Stimulated activated CD4-positive, alpha-beta T cell treated with anti-CD3 and anti-CD28 coated beads, Interleukin-1b, Interleukin-23, amount 100 ng/mL, for 1 hour (primary cell): ENCODE measurements at places on chromosomes 3 and 15.

- DNase-seq: no peak
Observed at GRCh38 chr15:73867956-73868355, 5.4 kb upstream of the TBC1D21 start.

DNA sequence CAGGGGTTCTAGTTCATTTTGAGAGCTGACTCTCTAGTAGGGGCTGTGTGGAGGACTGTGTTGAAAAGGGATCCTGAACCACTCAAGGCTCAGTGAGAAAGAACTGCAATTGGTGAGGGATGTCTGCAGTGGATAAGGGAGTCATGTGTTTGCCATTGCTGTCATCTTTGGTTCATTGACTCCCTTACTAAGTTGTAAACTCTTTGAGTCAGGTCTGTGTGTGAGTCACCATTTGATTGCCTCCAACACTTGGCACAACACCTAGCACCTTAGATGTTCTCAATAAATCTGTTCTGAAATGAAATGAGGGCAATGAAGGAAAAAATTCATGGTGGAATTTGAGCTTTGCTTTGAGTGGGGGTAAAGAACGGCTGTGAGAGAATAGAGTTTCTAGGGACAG lies 51.7 kb downstream of the PLS1 start:
- no peak for DNase-seq

DNA sequence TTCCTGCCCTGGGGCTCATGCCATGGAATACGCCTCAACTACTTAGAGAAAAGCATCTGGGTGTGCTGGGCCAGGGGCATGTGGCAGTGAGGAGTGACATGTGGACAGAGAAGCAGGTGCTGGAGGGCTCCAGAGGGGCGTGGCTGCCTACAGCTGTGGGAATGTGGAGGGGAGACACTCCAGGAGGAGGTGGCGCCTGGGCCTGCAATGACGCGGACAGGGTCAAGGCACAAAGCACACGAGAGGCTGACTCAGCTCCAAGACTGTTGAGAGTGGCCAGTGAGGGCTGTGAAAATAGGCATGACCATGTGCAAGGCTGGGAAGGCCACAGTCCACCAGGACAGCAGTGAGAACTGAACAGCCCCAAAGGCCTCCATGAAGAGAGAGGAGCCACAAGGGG lies 48.5 kb downstream of the PTH1R start:
- DNase-seq: no peak

GRCh38 chr3:105965384-105965783 lies 96.6 kb upstream of the CBLB start:
- DNase-seq: no peak

GRCh38 chr15:91278951-91279350 lies 178.9 kb downstream of the SV2B start:
- no peak for DNase-seq

DNA sequence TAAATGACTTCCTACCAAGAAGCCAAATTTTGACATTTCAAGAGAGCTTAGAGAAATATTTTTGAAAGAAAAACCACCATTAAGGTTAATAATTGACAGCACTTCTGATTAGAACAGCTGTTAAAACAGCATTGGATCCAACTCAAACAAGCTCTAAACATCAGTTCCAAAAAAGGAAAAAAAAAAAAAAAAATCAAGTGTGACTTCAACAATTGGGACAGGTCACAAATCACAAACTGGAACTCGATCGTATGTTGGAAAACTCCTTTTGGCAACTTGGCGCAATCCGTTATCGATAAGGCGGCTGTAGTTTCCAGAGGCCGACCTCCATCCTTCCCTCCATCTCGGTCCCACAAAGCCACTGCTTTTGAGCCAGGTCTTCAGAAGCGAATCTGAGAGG lies 17.8 kb downstream of the TLE3 start:
- DNase-seq: no peak

DNA sequence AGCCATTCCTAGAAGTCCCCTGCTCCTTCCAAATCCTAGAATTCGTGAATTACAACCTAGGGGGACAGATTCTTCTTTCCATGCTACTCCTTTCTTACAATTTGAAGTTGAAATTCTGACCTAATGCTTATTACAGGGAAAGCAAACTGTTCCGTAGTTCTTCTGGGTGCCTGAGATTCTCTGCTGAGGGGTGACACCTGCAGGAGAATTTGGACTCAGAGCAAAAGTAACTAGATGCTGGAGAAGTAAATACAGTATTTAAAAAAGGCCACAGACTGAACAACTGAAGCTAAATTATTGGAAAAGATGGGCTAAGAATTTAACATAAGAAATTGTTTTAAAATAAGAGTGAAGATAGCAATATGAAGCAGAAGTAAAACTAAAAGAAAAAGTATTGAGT lies 37.9 kb downstream of the ACAD9 start:
- no peak for DNase-seq

DNA sequence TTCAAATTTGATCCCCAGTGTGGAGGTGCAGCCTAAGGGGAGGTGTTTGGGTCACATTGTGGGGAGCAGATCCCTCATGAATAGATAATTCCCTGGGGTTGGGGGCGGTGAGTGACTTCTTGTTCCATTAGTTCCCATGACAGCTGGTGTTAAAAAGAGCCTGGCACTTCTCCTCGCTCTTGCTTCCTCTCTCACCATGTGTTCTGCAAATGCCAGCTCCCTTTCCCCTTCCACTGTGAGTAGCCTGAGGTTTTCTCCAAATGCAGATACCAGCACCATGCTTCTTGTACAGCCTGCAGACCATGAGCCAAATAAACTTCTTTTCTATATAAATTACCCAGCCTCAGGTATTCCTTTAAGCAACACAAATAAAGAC lies 23.1 kb downstream of the RIOX2 start:
- no peak for DNase-seq

- no peak for DNase-seq
Observed at GRCh38 chr15:48400086-48400485, 68.9 kb downstream of the DUT start.
